Epithelial cell of prostate (primary cell): ENCODE measurements at places on chromosomes 5 and 9.

GRCh38 chr5:126368239-126368812 lies 54.9 kb upstream of the GRAMD2B start:
- peak; percentile 93 for DNase-seq

GRCh38 chr5:116583862-116584222 lies 9.2 kb upstream of the SEMA6A start:
- peak; percentile 34 for DNase-seq

DNA sequence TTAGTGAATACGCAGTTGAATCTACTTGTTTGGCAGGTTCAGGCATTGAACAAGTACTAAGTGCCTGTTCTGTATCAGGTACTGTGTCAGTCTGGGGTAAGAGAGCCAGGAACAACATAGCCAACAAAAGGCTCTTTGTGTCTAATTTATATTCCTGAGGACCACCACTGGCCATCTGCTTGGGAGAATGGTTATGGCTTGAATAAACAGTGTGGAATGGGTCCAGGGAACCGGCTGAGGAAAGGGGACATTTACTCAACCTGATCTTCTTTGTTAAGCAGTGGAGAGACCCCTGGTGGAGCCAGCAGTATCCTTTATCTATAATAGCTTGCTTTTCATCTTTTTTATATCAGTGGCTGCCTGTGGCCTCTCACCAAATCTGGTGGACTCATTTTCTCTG lies 38.6 kb downstream of the EXOSC2 start:
- DNase-seq: no peak

DNA sequence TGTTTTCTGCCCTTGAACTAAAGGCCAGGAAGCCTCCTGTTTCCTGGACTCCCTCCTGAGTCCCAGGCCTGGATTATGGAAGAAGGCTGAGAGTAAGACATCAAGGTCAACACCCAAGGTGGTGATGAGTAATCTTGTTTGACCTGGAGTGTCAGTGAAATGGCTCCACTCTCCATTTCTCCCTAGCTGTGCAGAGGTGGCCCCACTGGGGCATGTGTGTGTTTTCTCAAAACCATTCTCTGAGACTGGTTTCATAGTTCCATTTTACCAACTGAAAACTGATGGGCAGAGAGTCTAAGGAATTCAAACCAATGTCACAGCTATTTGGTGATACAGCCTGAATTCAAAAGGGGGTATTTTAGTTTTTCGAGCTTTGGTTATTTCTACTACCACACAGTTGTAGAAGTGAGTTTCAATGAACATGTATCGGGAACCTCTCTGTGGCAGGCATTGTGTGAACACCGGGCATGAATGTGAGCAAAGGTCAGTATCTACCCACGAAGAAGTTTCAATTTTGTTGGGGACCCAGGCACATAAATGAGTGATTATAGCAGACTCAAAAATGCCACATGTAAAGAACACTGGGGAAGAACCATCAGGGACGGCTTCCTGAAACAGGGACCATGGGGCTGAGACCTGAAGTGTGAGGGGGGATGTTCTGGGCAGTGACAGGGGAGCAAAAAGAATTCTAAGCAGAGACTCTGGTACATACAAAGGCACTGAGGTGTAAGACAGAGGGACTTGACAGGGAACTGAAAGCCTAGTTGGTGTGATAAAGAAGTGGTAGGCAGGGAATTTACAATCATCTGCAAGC lies 269.6 kb upstream of the KLF4 start:
- no peak for DNase-seq

DNA sequence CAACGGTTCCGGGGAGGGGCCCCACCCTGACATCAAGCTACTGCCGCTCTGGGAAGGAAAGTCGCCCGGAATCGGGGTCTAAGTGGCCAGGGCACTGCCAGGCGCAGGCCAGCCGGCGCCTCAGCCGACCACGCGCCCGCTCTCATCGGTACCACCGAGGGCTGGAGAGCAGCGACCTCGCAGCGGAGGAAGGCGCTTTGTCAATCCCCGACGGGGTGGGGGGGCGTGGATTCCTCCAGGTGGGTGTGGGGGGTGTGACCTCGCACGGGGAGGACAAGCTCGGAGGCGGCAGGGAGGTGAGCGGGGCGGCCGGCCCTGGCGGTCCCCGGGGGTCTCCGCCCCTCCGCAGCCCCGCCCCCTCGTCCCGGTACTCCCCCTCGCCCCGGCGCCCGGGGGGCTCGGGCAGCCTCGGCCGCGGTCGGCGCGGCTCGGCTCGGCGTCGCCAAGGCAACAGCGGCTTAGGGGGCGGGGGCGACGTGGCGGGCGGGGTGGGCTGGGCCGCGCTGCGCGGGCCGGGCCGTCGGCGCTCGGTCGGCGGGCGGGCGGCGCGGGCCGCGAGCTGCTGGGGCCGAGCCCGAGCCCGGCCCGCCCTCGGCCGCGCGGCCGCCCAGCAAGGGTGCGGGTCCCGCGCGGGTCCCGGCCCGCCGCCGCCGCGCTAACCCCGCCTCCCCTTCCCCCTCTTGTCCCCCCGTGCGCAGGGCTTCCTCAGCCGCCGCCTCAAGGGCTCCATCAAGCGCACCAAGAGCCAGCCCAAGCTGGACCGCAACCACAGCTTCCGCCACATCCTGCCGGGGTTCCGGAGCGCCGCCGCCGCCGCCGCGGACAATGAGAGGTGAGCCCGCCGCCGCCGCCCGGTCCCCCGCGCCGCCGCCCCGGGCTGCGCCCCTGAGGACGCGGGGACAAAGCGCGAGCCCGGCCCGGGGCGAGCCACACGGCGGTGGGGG lies 47.5 kb downstream of the DAB2IP start:
- no peak for DNase-seq

DNA sequence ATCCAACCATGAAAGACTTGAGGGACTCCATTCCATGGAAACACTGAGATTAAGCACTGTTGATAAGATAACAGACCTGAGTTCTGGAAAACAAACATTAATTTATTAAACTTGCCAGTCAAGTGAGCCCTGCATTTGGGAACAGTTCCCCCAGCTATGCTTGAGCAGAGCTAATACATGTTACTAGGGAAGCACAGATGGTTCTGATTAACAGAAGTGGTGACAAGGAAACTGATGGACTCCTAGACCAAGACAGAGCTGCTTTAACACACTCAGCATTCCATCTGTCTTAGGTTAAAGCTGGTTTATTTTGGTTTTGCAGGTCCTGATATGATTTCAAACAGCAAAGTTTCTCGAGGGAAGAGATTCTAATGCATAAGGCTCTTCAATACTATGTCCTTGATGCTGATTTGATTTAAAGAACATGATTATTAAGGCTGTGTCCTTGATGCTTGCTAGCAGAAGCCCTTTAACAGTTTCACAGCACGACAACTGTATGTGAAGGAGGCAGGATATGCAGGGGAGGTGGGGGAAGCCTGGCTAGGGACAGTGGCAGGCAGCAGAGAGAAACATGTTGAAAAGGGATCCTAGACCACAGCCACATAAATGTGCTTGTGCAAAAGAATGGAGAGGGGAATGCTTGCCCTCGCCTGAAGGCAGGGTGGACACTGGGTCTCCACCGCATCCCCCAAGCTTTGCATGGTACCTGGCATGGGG lies 66.2 kb downstream of the ACTBL2 start:
- no peak for DNase-seq

DNA sequence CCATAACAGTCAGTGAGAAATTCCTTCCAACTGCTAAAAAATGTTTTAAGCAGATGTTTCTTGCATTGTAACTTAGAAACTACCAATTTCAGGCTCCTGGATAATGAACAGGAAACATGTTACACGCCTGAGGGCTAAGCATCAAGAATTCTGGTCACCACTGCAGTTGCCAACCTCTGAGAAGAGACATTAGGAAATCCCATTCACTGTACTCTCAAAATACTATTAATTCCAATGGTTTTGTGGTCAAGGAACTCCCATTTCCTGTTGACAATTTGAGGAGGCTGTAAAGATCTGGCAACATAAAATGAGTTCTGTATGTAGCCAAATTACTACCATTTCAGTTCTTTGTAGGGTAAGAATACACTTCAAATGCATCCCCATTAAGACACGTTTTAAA lies 456.0 kb upstream of the MEF2C start:
- DNase-seq: no peak

DNA sequence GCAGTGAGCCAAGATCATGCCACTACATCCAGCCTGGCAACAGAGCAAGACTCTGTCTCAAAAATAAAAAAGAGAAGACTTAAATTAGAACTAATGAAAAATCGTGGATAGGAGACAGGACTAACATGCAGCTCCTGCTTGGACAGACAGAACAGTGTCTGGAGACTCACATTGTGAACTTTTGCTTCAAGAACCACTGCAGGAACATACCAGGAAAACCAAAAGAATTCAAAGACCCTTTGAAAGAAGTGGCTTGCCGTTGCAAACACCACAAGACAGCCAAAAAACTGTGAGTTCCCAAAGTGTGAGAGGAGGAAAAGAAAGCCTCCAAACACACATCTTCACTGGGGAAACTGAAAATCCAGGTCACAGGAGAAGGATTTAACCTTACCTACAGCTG lies 48.8 kb upstream of the SNAPC3 start:
- no peak for DNase-seq

- no peak for DNase-seq
Observed at GRCh38 chr5:135063511-135064234, 29.6 kb upstream of the PITX1 start.

- DNase-seq: peak; percentile 87
Observed at GRCh38 chr5:31987985-31988710, 186.0 kb downstream of the GOLPH3 start.

- DNase-seq: no peak
Observed at GRCh38 chr5:149079883-149080282, 17.0 kb upstream of the SH3TC2 start.

- DNase-seq: no peak
Observed at GRCh38 chr9:126429190-126429589, 102.6 kb downstream of the MVB12B start.

DNA sequence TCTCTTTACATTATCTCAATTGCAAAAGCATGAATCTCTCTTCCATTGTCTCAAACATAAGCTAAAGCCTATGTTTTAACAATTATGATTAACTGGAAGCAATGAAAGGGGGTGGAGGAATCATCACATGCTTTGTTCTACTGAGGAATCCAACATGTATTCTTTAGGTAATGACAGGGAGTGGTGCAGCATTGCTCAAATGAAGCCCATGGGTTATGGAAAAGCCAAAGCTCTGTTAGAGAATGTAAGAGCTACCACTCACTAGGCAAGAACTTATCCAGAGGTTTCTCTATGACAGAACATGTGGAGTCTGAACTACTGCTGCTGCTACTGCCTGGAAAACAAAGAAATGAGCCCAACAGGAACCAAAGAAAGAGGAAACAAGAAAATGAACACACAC lies 28.7 kb downstream of the KIF3A start:
- DNase-seq: no peak

DNA sequence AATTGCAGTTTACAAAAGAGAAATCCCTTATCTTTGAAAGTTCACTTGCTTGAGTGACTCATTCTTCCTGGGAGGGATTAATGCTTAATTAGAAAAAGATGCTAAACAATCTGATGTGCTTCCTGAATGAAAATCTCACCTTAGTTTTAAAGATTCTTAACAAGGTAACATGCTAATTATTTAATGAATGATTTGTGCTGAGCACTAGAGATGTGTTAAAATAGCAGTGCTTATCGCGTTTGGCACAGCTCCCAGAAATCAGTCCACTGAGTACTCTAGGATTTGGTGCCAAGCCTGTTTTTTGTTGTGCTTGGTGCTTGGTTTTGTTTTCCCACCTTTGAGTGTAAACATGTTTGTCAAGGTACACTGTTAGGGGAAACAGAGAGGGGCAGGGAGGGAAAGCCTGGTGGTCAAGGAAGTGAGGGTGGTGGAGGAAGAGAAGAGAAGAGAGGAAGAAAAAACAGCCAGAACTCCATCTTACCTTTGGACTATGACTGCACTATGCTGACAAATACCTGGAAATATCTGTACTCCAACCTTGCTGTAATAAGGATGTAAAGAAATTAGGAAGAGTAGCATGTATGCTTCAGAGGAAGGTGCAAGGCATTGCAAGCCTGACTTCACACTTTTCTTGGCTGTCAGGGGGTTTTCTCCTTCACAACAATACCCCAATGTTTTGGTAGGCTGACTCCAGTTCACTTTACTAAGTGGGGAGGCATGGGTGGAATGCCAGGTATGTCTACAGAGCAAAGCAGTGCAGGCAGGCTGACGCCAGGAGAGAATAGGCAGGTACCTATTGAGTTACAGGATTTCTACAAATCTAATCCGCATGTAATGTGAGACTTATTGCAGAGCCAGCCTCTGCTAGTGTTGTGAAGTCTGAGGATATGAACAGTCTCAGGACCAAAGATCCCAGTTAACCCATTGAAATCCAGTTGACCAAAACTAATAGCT lies 157.2 kb upstream of the ISL1 start:
- peak; percentile 10 for DNase-seq

- DNase-seq: peak; percentile 16
Observed at GRCh38 chr5:94562327-94562971, 56.0 kb downstream of the KIAA0825 start.

DNA sequence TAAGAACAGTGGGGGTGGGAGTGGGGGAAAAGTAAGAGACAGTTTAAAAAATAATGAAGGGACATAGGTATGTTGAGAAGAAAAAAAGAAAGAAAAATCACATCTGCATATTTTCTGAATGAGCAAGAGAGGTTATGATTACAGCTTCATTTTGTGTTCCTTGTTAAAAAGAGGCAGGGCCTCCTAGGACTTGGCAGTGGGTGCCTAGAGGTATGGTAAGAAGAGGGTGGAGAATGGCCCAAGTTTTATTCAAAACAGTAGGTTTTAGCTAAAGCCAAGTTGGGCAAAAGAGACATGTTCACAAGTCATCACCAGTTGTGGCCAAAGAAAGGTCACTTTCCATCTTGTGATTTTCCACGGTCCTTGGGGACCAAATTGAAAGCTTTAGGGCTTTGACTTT lies 643.4 kb downstream of the CCDC171 start:
- no peak for DNase-seq

GRCh38 chr5:39500551-39501175 lies 75.9 kb upstream of the DAB2 start:
- DNase-seq: no peak

- DNase-seq: no peak
Observed at GRCh38 chr5:60415443-60415842, 284.5 kb downstream of the DEPDC1B start.

- DNase-seq: no peak
Observed at GRCh38 chr5:68528821-68529273, 313.3 kb downstream of the PIK3R1 start.

DNA sequence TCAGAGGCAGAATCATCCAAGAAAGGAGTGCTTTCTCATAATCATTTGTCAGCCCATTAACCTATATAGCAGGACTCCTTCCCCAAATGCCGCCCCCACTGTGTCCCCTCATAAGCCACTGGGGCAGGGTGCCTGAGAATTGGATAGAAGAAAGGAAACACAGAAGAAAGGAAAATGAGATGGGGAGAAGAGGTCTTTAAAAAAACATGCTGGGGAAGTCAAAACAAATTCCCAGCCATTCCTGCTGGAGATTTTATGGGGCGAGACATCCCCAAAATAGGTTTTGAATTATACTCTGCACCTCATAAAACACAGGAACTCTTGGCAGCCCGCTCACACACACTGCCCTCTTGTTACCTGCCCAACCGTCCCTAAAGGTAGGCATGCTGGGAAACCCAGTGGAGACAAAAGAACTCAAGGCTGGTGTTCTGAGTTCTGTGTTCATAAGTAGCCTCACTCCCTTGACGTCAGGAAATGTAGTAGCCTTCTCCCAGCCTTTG lies 19.7 kb downstream of the ASTN2 start:
- DNase-seq: no peak
